Effector CD4-positive, alpha-beta T cell (primary cell): ENCODE measurements at places on chromosomes 2 and 18.

GRCh38 chr2:15790326-15790725 is 150.0 kb upstream of the MYCN start:
- DNase-seq, result no peak

DNA sequence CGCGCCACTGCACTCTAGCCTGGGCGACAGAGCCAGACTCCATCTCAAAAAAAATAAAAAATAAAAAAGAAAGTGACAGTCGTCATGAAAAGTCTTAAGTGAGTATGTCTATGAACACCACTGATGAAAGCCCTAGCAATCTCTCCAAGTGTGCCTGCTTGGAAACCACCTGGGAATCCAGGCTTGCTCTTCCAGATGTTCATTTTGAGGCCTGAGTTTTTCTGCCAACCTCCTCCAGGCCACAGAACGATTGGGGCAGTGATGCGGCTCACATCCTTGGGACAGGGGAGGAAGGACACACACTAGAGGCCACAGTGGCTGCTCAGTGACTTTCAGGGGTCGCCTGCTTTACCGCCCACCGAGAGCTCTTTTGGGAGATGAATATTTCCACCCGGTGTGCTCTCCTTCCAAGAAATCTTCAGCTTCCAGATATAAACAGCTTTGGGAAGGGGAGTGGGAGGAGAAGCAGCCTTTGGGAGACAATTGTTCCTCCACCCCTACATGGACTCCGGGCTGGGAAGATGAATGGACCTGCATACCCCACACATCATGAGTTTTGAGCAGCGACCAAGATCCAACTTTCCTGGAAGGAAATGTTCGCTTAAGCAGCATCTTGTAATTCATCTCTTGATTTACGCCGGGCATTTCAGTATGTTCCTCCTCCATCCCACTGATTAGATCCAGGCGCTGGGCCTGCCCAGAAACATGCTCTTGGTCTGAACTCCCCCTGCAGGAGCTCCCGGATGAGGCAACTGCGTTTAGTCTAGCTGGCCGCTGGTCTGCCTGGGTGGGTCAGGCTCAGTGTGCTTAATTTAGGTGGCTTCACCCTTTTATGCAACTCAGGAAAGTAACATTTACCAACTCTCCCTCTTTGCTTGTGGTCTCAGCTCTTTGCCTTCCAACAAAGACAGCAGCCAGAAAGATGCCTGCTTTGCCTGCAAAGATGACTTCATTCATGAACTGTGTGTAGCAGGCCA is 6.2 kb upstream of the ARMC9 start:
- DNase-seq, result no peak

DNA sequence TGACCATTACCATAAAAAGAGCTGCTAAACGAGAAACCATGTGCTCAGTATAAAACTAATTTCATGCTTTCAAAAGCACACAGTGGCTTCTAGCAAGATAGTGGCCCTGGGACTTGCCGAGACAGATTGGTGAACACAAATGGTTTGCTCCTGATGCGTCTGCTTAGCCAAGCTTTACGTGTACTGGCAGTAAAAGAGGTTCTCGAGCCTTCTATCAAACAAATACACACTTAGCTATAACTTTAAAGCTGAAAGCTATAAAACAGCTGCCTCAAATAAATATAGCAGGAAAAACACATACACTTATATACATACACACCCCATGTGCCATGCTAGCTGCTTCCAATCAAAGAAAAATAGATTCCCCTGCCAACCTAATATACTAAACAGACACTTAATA is 117.0 kb downstream of the ZNF385B start:
- no peak for DNase-seq

DNA sequence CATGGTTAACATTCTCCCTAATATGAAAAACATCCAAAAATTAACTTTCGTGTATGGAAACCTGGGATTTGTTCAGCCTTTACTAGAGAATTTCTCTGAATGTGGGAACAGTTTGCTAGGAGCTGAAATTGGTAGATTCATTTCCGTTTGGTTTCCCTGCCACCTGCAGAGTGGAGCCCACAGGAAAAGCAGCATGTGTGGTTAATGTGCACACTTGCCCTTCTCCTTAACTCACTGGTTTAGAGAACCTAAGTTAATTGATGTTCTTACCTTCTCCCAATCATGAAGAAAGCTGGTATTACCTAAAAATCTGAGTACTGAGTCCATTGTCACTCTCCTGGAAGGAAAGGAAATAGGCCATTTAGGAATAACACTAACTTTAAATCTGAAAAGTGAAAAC is 37.6 kb upstream of the ASXL3 start:
- DNase-seq, result no peak

- no peak for DNase-seq
Observed at GRCh38 chr2:219668316-219668715, 40.9 kb downstream of the SLC4A3 start.
